ENCODE measurements at places on chromosomes 2 and 18.

DNA sequence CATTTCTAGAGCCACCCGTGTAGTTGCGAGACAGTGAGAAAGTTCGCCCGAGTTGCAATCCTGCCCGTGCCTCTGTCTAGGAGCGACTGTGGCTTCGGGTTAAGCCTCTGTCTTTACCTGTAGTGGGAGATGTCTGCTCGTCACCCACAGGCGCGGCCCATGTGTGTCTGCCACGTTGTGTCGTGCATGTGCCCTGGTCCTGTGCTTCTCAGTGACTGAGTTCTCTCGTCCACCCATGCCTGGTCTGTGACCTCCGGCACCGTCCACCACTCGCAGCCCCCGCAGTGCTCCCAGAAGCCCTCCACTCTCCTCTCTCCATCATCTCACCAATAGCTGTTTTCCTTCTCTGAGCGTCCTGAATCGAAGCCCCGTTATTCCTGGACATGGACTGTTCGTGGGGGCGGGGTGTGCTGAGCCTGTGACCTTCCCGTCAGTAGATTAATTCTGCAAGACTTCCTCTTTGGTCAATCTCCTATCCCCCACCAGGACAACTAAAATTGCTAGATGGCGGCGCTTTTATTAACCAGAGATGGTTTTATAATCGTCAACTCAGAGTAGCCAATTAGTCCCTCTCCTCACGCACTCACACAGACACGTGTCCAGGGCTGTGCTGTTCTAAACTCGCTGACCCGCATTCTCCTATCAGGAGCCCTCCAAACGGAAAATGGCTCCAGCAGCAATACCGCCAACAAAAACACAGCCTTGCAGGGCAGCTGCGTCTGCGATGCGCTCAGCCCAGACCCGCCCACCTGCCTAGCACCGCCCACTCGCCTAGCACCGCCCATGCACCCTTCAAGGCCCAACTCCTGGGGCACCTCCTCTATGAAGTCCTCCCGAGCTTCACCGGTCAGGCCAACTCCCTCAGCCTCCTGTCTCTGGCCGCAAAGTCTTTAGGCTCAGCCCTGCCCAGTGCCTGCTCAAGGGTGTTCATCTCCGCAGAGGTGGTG, 119.4 kb downstream of the TWIST2 start:
- DNase-seq = no peak

GRCh38 chr2:171004363-171004762, 75.3 kb downstream of the GORASP2 start:
- DNase-seq = no peak

DNA sequence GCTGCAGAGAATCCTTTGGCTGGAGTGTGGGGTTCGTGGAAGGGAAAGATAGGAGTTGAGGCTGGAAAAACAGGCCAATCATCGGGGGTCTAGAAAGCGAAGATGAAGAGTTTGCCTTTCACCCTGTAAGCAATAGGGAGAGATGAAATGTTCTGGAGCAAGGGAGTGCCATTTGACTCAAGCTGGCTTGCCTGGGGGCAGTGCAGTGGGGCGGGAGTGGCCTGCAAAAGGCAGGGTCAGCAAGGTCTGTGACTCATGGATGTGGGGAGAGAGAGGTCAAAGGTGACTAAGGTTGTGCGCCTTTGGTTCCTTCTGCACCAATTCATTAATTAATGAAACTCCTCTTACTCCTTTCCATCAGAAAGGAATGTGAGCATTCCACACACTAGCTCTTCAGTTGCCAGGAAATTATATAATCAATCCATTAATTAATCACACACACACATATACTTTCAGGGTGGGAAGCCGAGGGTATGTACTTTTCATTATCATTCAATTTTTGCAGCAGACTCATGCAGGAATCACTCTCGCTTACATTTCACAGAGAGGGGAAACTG, 227.6 kb downstream of the MYCN start:
- DNase-seq = no peak

GRCh38 chr2:196808083-196808665, 981 bp downstream of the C2orf66 start:
- no peak for DNase-seq

- no peak for DNase-seq
Measured at GRCh38 chr2:164849506-164849905, 7.9 kb upstream of the COBLL1 start.

DNA sequence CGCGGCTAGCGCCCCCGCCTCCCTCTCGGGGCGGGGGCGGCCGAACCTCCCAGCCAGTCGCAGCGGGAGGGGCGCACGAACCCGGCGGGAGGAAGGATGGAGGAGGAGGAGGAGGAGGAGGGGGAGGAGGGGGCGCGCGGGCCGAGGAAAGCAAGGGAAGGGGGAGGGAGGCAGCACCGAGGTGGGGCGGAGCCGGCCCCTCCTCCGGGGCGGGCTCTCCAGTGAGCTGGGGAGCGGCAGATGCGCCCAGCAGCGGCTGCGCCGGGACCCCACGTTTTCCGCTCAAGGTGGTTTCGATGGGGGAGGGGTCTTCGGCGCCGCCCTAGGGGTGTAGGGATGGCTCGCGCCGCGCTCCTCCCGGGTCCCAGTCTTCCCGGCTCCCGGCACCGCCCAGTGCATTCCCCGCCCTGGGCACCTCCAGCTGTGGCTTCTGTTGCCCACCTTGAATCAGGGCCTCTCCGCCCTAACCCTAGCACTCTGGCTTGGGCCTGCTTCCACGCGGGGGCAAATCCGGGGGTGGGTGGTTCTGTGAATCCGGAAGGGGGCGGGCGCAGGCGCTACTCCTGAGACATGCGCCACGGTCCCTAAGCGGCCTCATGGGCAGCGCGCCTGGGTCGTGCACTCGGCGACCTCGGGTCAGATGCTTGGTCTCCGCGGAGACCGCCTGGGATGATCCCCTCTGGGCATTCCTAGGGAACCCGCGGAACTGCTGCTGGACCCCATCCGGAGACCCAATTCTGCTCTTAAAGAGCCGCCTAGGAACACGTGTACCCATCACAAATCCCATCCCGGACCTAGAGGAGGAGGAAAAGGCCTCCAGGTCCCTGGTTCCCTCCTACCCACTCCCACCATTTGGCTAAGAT, at the start of gene FBXO41:
FBXO41 (minus strand) TSS at position 183 of the 863 bp plus-strand sequence. CDS start 14,848 bp downstream, outside the sequence.
- DNase-seq = peak; percentile 70

DNA sequence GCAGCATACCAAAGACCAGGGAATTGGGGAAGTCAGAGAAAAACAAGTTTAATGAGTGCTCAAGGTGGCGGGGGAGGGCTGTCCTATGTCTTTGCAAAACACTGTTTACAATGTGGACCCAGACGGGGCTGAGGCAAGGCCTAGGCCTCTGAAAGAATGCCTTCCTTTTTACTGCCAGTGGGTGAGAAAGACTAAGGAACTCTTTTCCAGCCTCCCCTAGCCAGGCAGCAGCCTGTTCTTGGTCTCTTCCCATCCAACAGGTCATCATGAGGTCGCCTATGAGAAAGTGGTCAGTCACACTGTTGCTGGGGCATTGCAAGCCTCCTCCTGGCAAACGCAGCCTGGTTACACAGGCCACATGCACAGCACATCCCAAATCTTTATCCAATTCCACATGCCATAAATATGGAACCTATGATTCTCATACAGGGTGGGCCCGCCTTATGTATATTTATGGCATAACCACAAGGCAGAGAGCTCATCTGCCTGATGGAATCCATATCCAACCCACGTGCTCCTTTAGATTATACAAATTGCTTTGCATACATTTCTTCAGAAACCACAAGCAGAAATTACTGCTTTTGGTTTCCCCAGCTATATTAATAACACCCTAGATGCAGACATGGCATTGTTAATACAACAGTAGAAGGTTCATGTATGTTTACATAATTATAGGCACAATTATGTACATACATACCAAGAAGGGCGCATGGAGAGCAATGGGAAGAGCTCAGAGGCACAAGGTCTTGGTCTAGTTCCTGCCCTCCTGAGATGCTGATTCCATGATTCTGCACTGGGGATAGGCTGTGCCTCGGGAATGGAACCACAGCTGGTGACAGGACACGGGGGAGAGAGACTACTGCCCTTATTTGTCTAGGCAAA, 48.6 kb downstream of the NRP2 start:
- peak; percentile 40 for DNase-seq

DNA sequence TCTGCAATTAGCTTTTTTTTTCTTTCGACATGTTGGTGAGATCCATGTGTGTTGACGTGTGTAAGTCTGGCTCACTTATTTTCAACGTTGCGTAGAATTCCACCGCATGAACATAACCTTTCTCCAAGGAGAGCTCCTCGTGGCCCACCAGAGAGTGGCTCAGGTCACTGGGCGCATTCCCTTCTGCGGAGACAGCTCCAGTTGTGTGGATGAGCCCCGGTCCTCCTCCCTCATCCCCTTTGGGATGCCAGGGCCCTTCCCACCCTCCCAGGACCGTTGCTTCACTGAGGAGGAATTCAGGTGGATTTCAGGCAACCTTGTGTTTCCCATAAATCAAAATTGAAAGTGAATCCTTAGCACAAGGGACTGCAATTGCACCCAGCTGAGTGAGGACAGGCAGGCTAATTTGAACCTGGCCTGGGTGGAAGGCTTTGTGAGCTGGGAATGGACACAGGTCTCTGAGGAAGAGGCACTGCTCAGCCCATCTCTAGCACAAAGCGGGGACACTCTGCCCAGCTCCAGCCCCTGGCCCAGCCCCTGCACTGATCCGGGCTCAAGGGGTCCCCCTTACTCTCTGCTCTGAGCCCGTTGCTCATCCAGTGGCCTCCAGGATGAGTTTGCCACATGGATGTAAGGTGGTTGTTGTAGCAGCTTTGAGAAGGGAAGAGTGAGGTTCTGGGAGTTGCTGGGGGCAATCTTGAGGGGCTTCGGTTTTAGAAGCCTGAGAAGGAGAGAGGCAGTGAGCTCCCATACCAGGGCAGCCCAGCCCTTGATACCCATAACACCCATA, 57.8 kb upstream of the HAAO start:
- DNase-seq = no peak

DNA sequence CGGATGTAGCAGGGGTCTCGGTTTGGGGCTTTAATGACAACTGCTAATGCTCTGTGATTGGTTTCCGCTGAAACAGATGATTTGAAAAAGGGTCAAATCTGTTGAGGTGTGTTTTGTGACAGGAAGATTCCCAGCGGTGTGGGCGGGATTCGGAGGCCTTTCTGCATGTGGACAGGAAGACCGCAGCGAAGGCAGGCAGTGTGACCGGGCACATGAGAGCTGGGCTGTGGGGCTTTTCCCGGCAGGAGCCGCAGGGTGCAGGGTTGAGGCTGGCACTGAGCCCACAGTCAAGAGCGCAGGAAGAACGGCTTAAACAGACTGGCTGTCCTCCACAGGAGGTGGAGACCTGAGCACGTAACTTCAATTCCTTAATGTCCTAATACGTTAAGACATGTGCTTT, 180.0 kb upstream of the TPO start:
- DNase-seq = no peak

DNA sequence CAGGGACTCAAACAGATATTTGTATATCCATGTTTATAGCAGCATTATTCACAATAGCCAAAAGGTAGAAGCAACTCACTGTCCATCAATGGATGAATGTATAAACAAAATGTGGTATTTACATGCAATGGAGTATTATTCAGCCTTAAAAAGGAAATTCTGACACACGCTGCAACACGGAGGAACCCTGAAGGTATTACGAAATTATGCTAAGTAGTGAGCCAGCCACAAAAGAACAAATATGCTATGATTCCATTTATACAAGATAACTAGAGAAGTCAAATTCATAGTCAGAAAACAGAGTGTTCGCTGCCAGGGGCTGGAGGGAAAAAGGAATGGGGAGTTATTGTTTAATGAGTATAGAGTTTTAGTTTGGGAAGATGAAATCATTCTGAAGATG, 61.0 kb upstream of the CDKL4 start:
- no peak for DNase-seq

- no peak for DNase-seq
Measured at GRCh38 chr2:84844141-84844540, 36.7 kb downstream of the TRABD2A start.

DNA sequence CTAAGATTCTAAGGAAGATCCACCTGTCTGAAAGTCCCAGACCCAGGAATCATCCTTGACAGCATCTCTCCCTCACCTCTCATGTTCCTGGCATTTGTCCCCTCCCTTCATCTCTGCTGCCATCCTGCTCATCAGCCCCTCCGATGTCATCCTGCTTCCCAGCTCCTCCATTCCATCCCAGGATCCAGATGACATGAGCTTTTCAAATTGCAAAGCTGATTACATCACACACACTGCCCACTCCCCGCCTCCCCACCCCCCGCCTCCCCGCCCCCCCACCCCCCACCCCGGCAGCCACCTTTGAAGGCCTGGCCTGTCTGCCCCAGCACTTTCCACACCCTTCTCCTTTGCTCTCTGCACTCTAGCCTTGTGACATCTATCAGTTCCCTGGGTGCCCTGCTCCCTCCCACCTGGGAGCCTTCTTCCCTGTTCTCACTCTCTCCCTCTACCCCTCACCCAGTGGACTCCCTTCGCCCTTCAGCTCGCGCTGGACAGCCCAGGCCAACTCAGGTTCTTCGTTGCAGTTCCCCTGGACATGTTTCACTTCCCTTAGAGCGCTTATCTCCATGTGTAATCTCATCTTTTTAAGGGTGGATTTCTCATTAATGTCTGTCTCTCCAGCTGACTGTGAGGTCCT, 61.6 kb downstream of the DNMT3A start:
- no peak for DNase-seq
